ENCODE measurements at places on chromosomes 2 and 18. TPM values are rescaled to one million over a fixed set of nuclear protein-coding genes. Genes with fewer than 3 reads are reported as not detected.

Gene LRRTM4
- not detected for total RNA-seq

Gene CNGA3
- total RNA-seq: not detected

Gene SIGLEC15
- total RNA-seq: not detected

Gene FSHR
- total RNA-seq: not detected

All from cardiac atrium fibroblast (primary cell).